ENCODE measurements at places on chromosomes 2 and 18. TPM values are rescaled to one million over a fixed set of nuclear protein-coding genes. Genes with fewer than 3 reads are reported as not detected.

The ZNF804A gene
- total RNA-seq = 0.06 TPM

The M1AP gene
- total RNA-seq = not detected

The LAPTM4A gene
- total RNA-seq = 50.8 TPM

The SERPINB11 gene
- total RNA-seq = not detected

The DOK6 gene
- not detected for total RNA-seq

The PAIP2B gene
- 9.9 TPM for total RNA-seq

DNA sequence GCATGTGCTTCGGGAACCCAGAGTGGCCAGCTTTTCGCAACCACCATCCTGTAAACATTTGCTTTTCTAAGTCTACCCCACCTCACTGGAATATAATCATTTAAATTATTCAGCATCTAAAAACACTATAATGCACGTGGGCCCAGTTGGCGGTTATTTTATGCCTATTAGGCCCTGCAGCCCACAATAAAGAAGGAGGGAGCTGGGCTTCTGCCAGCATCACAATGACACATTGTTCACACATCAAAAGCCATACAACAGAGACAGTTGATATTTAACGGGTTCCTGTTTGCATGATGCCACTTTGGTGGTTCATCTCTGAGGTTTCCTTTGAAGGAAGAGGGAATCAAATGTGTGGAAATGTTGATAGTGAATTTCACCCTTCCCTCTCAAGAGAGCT, 916.0 kb upstream of the CELF4 start:
- no peak for DNase-seq

GRCh38 chr18:57837917-57838548, 34.9 kb upstream of the ATP8B1 start:
- DNase-seq = no peak

- DNase-seq = no peak
Measured at GRCh38 chr18:80006724-80007123, 18.4 kb upstream of the TXNL4A start.

DNA sequence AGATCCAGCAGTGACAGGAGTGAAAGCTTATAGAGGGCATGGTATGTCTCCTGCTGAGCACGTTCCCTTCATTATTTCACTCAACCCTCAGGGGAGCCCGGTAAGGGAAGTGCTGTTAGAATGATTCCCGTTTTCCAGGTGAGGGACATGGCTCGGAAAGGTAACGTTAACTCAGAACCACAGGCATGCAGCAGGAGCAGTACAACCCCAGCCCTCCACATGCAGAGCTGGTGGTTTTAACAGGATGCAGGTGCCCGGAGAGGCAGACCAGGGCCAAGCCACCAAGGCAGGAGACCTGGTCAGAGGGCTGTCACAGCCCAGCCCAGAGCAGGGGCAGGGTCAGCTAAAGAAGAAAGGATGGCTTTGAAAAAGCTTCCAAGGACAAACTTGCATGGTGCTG, 268.5 kb downstream of the SH3BP4 start:
- DNase-seq = no peak

GRCh38 chr2:151947813-151948165, 119.6 kb upstream of the ARL5A start:
- DNase-seq = no peak

- no peak for DNase-seq
Measured at GRCh38 chr2:168529054-168529833, 73.2 kb downstream of the CERS6 start.

- DNase-seq = no peak
Measured at GRCh38 chr2:217956586-217957457, 46.0 kb downstream of the TNS1 start.

GRCh38 chr2:10242998-10243925, 59.4 kb upstream of the HPCAL1 start:
- DNase-seq = no peak

DNA sequence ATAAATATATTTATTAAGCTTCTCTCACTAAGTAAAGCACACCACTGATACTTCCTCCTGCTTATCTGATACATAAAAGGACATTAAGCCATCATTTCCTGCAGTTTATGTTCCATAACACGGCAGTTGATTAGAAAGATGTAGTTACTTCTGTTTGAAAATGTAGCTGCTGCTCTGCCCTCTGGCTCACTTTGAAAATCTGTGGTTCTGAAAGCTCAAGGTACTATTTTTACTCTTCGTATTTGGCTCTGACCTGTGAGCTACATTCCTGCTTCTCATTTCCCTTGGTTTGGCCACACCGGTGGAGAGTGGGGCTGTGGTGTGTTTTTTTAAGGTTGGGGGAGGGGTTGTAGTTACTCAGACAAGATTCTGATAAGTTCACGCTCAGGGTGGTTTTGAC, 12.8 kb upstream of the TTN start:
- no peak for DNase-seq

DNA sequence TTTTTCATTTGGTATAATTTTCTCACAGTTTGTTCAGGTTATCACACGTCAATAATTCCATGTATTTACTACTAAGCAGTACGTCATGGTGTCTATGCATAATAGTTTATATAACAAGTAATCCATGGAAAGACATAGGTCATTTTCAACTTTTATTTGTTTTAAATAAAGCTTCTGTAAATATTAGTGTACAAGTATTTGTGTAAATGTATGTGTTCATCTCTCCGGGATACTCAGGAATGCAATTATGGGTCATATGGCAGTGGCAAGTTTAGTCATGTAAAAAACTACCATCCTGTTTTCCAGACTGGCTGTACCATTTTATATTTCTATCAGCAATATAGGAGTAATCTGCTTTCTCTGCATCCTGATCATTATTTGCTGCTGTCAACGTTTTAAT, 231.1 kb upstream of the ZNF804A start:
- no peak for DNase-seq

Data from CD4-positive, alpha-beta memory T cell (primary cell).